ENCODE measurements at places on chromosomes 11 and 22.

GRCh38 chr11:25702417-25702816 lies 629.5 kb upstream of the ANO3 start:
- DNase-seq = no peak

- DNase-seq = no peak
Observed at GRCh38 chr22:30582788-30583545, 8.5 kb upstream of the GAL3ST1 start.

- no peak for DNase-seq
Observed at GRCh38 chr11:36026315-36026968, 82.6 kb downstream of the LDLRAD3 start.

GRCh38 chr11:84558085-84558905 lies 1068.8 kb downstream of the DLG2 start:
- no peak for DNase-seq

DNA sequence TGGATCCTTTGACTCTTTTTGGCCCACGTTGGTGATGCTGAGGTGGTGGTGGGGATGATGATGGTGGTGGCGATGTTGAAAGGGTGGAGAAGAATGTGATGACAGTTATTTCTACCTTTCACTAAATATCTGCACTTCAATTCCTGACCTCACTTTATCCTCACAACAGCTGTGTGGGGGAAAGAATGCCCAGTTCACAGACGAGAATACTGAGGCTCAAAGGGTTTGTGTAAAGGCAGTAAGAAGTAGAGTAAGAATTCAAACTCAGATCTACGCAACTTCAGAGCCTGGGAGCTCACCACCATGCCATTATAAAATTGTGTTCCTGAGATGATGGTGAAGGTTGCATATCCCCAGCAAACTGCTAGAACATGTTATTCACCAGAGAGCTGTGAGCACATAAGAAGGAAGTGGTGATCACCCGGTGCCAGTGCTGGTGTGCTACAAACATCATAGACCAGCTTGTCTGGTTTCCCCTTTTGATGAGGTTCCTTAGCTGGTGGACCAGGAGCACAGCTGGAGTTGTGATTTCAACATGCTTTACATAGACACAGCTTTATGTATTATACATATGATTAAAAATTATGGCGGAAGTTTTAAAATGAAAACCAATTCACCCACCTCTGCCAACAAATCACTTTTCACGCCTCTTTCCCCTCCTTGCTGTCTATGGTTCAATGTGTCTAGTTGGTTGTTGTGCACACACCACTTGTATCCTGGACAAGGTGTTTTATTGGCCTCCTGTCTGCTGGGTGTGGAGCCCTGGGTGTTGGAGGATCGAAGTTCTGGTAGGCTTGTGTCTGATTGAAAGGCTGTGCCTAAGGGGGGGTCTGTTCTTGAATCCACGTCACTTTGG lies 6.2 kb downstream of the ST14 start:
- DNase-seq = no peak

- DNase-seq = no peak
Observed at GRCh38 chr11:134503596-134503995, 91.6 kb upstream of the B3GAT1 start.

- DNase-seq = no peak
Observed at GRCh38 chr22:25802018-25802417, 60.0 kb downstream of the MYO18B start.

DNA sequence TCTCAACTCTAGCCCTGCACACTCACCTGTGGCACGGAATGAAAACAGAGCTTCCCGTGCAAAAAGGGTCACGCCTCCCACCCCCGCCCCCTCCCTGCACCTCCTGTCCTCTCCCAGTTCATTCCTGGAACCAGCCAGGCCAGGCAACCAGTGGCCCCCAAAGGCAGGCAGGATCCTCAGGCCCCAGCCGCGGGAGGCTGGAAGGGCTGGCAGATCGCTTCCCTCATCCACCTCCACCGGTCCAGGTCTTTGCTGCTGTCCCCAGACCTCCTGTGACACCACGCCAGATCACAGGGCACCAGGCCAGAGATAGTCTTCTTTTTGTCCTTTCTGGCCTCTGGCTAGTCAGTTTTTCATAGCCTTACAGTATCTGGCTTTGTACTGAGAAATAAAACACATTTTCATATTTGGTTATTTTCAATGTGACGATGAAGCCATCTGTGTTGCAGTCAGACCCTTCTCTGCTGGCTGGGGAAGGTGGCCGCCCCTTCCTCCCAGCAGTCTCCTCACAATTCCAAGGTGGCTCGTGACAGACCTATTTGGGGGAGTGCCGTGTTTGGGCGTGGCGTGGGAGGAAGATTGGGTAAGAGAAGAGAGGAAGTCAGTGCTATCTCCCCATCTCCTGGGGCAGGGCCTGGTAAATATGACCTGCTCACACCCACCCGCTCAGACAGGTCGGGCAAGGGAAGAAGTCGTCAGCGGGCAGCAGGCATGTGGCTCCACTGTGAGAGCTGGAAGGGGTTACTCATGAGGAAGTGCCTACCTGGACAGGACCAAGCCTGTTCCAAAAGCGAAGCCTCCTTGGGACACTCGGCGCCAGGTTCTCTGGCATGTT lies 9.1 kb downstream of the SSH3 start:
- DNase-seq = no peak

GRCh38 chr11:79449040-79449439 lies 8.2 kb upstream of the TENM4 start:
- no peak for DNase-seq

DNA sequence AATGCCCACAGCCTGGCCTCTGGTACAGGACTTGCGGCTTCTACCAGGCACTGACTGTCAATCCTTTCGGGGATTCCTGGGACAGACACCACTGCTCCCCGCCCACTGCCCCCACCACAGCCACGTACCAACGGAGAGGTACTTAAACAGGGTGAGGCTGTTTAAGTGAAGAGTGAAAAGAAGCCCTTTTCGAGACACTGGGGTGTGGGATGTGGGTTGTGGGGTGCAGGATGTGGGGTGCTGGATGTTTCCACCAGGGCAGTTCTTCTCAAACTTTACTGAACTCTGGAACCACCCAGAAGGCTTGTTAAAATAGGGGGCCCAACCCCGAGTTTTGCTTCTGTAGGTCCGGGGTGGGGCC lies 34.2 kb upstream of the PRR5 start:
- DNase-seq = peak; percentile 38

DNA sequence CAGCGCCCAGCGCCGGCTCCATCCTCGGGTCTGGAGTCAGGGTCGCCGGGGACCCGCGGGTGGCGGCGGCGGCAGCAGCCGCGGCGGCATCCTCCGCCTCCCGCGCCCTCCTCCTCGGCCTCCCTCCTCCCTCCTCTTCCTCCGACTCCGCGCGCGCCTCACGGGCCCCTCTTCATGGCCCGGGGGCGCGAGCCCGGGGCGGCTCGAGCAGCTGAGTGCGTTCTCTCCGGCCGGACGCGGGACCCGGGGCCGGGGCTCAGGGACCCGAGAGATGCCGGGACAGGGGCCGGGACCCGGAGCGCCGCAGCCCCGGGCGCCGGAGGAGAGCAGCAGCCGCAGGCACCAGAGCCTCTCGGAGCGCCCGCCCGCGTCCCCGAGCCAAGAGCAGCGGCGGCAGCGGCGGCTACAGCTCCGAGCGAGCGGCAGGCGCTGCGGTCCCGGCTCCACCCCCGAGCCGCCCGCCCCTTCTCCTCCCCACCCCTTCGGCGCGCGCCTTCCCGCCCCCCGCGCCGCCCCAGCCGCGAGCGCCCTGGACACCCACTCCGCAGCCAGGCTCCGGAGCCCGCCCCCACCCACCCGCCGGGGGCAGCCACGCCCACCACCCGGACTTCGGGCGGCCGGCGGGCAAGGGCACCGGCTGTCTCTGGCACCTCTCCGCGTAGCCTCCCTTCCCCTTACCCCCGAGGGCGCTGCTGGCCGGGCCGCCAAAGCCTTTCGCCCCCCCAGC lies at the start of gene CHST1:
Gene CHST1 (minus strand): TSS at position 417 of the 727 bp plus-strand sequence. CDS start 14,699 bp downstream, outside the sequence.
- DNase-seq = no peak

DNA sequence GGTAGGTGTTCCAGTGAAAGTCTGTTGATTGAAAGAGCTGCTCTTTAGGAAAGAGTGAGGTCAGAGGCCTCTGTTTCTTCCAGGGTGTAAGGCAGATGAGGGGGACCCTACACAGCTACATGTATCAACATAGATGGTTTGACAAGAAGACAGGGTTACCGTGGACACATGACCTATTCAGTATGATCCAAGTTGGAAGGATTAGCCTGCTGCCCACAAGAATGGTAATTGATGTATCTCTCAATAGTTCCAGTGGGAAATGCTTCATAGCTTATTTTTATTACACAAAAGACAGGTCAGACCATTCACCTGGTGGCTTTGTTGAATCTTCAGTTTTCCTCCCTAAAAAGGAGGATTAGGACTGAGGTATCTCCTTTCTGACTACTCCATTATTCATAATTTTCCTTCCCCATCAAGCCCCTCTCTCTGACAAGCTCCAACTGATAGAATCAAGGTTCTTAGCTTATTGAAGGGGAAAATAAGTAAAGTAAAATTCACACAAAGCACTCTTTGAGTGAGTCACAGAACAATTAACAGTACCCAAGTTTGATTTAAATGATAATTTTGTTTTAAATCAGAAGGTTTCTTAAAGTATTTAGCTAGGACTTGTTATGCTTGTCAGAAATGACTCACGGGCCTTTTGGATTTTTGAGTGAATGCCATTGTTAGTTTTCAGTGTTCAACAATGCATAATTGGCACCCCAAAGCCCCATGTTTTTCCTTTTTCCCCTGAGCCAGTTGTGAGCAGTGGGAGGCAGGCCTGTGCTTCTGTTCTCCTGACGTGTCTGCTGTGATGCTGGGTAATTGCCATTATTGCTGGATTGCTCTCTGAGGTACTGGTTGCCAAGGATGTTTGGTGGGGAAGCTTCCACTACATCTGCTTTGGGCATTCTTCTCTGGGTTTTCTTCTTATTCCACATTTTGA lies 373.2 kb downstream of the DDX10 start:
- DNase-seq = no peak

DNA sequence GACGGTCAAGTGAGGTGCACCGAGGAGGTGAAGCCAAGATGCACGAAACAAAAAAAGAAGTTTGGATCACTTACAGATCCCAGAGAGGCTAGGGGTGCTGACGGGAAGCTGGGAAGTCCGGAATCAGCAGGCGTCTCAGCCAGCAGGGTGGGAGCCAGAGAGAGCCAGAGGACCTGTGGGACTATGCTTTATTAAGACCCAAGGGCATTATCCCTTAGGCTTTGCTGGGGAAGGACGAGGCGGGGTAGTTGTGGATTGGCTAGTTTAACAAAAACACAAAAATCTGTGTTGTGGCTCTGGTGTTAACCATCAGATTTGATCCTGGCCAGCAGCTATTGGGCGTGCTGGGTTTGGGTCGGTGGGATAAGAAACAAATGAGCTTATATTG lies 427.1 kb downstream of the DYNC2H1 start:
- DNase-seq = no peak

- DNase-seq = no peak
Observed at GRCh38 chr11:9615031-9615451, 41.6 kb downstream of the WEE1 start.

DNA sequence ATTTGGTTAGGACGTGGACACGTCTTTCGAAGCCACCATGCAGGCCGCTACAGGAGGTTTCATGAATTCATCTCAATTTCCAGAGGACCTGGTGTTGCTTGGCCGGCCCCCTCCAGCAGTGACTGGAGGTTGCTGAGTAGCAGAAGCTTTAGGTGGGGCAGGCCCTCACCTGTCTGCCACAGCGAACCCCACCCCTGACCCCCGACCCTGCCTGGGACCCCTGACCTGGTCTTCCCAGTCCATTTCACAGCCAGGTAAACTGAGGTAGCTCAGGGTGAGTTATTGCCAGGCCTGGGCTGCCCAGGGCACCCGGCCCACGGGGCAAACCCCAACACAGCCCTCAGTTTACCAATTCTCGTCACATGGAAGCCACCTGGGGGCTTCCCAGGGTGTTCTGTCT lies 39.1 kb upstream of the SMIM38 start:
- DNase-seq = no peak
